ENCODE measurements at places on chromosomes 4 and X.

DNA sequence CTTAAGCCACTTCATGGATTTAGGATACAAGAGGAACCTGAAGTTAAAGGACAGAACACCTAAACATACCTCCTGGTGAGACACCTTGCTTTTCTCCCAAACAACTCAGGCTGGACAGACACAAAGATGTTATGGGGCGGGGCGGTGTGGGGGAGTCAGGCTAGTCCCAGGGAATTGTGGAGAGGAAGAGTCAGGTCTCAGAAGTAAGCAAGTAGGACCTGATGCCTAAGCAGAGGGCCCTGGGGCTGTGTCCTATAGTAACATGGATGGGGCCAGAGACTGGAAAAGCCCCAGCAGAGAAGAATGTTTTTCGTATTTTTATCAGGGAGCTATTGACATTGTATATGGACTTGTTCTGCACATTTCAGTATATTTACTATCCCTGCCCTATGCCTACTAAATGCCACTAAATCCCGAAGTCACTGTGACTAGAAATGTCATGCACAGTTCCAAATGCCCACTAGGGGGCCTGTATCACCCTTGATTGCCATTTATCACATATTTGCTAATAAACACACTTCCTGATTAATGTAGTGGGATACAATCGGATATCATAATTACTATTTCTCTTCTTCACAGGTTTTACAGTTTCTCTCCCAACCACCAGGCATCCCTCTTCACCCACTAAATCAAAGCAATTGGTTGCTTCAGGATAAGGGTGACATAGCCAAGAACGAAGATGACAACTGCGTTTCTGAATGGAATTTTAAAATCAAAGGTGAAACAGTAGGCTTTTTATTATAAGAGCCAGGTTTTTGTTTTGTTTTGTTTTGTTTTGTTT is 23.8 kb upstream of the ARHGAP10 start:
- no peak for DNase-seq

- peak; percentile 60 for DNase-seq
Observed at GRCh38 chrX:19670854-19671620, 155.7 kb upstream of the MAP3K15 start.

DNA sequence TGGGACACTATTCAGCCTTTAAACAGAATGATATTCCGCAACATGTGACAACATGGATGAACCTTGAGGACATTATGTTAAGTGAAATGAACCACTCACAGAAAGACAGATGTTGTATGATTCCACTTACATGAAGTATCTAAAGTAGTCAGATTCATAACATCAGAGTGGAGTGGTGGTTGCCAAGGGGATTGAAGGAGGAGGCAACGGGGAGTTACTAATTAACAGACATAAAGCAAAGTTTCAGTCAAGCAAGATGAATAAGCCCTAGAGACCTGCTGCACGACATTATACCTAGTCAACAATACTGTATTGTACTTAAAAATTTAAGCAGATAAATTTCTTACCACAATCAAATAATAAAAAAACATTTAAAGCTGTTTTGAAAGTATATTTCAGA is 105.0 kb upstream of the NR0B1 start:
- no peak for DNase-seq

- DNase-seq = no peak
Observed at GRCh38 chrX:154484255-154485149, 1.9 kb downstream of the UBL4A start.

GRCh38 chr4:37338972-37339371 is 94.4 kb downstream of the NWD2 start:
- no peak for DNase-seq

DNA sequence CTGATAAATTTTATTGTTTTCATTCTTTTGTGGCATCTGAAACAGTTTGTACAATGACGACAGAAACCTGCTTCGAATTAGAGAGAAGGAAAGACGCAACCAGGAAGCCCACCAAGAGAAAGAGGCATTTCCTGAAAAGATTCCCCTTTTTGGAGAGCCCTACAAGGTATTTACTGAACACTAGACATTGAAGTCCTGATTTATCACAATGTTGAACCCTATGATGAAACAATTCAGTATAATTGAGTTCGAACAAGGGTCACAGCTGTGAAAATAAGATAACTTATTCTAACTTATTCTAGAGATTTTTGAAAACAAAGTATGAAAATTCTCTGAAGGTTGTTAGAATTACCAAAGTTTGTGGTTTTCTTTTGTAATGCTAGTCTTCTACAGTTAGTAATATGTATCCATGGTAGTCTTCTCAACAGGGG is 111.3 kb downstream of the AFF1 start:
- DNase-seq = no peak

DNA sequence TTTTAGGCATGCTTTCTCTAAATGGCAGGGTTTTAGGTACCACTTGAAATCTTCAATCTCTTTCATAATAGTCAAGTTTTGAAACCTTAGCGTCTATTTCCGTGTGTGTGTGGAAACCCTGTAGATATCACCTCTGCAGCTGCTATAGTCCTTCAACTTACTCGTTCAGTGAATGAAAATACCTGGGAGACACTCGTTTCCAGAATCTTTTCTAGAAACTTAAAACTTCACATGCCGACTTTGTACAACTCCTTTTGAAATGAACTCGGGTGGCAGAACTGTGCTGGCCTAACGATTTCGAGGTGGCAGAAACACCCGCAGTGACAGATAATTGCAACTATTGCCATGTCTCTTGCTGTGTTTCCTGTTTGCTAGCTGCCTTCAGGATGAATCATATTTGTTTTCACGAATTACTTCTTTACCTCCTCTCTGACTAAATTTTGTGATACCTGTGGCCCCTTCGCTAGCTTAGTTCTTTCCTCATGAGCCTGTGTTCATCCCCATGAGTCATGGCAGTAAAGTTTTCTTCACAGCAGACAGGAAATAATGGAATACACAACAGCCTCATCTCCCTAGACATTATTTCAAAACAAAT is 104.7 kb upstream of the SMIM10 start:
- DNase-seq = no peak

- DNase-seq = no peak
Observed at GRCh38 chrX:40148385-40149285, 50.9 kb upstream of the BCOR start.

DNA sequence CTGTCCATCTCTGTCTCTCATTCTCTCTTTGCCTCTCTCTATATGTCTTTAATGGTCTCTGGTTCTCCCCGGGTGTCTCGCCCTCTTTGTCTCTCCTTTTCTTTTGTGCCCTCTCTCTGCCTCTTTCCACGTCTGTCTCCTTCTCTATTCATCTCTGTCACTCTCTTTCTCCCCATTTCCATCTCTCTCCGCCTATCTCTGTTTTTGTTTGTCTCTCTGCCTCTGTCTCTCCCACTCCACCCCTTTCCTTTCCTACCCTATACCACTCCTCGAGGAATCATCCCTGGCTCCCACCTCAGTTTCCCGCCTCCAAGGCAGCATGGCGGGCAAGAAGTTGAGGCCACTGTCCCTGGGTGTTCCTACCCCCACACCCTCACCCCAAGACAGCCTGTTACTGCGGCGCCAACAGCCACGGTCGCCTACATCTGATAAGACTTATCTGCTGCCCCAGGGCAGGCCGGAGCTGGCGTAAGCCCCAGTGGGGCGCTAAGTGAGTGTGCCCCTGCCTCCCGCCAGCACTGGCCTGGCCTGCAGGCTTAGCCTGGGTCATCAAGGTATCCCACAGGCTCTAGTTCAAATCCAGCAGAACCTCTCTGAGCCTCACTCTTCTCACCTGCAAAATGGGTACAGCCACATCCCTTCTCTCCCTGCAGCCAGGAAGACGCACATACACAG is 713 bp upstream of the GATA1 start:
- no peak for DNase-seq

DNA sequence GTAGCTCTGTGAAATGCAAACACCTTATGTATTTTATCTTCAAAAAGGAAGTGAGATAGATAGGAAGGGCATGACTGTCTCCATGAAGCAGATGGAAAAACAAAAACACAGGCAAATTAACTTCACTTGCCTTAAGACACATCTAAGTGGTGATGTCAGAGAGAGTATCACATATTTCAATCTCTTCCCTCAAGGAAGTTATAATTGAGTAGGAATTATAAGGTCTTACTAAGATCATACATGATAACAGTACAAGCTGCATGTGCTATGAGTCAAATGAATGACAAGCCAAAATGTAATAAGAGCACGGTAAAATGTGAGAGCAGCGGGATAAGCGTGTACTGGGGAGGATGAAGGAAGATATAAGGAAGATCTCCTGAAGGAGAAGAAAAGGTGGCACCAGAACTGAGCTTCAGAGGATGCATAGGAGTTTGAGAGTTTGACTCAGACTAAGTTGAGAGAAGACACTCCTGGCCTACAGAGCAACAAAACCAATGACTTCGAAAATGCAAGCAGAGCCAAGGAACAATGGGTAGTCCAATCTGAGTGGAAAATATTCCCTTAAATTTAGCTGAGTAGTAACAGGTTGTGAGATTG is 43.3 kb upstream of the GALNT7 start:
- no peak for DNase-seq

GRCh38 chrX:152444338-152444737 is 6.8 kb downstream of the GABRA3 start:
- no peak for DNase-seq

DNA sequence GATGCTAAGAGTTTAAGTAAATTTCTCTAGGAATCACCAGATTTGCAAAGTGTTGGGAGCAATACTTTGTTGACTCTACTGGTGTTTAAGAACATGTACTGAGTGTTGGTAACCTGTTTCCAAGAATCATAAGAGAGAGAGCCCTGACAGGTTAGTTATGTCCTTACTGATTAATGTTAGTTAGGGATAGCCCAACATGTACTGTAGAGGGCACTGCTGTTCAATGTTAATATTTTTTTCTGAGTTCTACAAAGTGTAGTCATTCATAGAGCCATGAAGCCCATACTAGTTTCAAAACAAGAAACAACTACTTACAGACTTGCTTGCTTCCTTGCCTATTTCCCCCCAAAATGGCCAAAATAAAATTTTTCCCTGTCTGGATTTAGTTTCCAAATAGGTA is 11.9 kb downstream of the TMPRSS11D start:
- peak; percentile 39 for DNase-seq

DNA sequence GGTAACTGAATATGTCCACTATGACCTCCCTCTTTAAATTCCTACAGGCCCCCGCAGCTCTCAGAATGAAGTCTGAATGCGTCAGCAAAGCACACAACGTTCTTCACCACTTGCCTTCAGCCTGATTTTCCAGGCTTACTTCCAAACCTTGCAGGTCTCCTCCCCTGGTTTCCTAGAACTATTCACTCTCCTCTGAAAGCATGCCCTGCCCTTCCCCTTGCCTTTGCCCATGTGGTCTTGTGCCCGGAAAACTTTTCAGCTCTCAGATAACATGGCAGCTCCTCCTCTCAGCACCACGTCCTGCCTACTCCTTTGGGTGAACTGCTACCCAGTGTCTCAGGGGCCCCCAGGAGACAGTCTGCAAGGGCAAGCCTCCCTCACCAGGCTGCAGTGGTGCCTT is 268.5 kb upstream of the LDB2 start:
- no peak for DNase-seq

- no peak for DNase-seq
Observed at GRCh38 chr4:86991994-86992393, 57.2 kb downstream of the AFF1 start.

- DNase-seq = peak; percentile 46
Observed at GRCh38 chr4:82975792-82976191, 34.8 kb downstream of the LIN54 start.
